T follicular helper cell (primary cell): ENCODE measurements at places on chromosomes 3 and 15.

DNA sequence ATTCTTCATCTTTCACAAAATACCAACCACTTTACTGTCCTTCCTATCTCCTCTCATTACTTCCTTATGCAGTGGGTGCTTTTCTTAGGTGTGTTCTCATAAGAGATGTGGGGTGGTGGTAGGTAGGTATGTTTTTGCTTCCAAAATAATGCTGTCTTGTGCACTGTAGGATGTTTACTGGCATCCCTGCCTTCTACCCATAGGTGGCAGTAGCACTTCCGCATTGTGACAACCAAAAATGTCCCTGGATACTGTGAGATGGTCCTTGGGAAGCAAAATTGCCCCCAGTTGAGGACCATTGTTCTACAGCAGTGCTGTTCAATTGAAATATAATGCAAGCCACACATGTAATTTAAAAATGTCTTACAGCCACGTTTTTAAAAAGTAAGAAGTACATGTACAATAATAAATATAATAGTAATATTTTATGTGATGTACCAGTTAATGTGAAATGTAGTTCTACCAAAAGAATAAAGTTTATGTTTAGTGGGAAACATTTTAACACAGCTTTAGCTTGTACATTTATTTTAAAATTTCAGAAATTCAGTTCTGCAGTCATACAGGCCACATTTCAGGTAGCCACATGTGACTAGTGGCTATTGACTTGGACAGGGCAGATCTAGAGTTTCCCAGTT is 75.2 kb downstream of the NEO1 start:
- DNase-seq = no peak

- DNase-seq = no peak
These were observed 23.4 kb upstream of the MAP4 start for GRCh38 chr3:48039487-48040190.

- no peak for DNase-seq
These were observed 27.6 kb upstream of the ATP8B4 start for GRCh38 chr15:50146632-50147031.

DNA sequence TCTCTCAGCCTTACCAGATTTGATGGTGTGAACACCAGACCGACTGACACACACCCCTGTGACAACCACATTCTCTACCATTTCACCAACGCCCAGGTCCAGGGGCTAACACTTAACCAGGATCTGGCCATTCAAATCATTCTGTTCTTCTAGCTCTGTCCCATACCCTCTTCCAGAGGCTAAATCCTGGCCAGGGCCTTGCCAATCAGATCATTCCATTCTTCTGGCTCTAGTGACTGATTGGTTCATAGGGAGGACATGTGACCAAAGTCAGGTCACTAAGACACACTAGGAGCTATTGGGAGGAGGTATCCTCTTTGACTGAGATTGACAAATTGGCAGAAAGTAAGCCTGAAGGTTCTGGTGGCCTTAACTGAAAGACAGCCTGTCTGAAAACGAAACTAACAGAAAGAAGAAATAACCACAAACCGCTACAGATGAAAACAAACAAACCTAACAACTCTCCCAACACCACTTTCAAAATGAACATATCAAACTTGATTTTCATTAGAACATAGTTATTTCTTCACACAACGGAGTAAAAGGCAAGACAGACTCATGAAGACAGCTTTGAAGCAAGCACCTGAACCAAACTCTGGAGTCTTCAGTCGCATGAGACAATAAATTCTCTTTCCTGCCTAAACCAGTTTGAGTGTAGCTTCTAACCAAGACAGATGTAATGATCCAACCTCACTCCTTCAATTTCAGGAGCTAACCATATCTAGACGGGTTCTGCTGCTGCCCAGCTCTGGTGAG is 68.5 kb downstream of the TRANK1 start:
- no peak for DNase-seq

DNA sequence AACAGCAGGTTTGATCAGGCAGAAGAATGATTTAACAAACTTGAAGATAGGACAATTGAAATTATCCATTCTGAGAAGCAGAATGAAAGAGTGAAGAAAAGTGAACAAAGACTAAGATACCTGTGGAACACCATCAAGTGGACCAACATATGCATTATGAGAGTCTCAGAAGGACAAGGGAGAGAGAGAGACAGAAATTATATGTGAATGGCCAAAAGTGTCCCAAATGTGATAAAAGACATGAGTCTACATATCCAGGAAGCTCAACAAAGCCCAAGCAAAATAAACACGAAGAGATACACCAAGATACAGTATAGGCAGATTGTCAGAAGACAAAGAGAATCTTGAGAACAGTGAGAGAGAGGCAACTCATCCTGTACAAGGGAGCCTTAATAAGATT is 5.6 kb upstream of the NR1I2 start:
- DNase-seq = no peak

- DNase-seq = no peak
These were observed 54.5 kb downstream of the MRPS25 start for GRCh38 chr3:15010664-15011063.

GRCh38 chr3:124584245-124584551 is 146.1 kb upstream of the UMPS start:
- no peak for DNase-seq
